ENCODE measurements at places on chromosomes 2 and 18. TPM values are rescaled to one million over a fixed set of nuclear protein-coding genes. Genes with fewer than 3 reads are reported as not detected.
A peak's percentile ranks its signal among the peaks of the same experiment; 100 is the strongest.

Gene ABCB11
- total RNA-seq, result 0.32 TPM

Gene SFTPB
- total RNA-seq, result 12,584 TPM

Gene CXCR4
- 55.1 TPM for total RNA-seq

Gene ATP6V1B1
- 2.2 TPM for total RNA-seq

DNA sequence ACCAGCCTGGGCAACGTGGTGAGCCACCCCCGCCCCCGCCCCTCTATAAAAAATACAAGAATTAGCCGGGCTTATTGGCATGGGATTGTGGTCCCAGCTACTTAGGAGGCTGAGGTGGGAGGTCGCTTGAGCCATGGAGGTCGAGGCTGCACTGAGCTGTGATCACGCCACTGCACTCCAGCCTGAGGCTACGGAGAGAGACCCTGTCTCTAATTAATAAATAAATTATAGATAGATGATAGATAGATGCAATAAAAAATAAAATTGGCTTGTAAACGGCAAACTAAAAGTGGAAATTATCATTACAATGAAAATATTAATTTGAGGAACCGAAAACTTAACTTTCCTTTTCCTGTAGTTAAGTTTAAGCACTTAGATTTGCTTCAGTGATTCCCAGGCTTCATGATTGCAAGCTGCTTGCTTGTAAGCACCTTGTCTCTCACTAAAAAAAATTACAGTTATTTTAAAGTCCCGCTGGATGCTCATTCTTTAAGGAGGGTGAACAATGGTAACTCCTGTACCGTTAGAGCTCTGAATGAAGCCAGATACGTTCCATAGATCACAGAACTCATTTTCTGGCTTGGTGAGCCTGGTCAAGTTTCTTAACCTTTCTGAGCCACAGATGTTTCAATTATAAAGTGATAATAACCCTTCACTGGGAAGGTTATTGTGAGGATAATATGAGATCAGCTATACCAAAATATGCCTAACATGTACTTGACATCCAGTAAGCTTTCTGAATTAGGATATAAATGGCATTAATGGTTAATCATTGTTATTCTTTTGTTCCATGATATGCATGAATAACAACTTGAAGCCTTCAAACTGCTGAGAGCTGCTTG is 9.3 kb upstream of the NARS1 start:
- no peak for DNase-seq

- DNase-seq, result no peak
These were observed 40.3 kb upstream of the HNMT start for GRCh38 chr2:137924019-137924418.

GRCh38 chr18:45166836-45167551 is 448.3 kb upstream of the SLC14A2 start:
- DNase-seq, result no peak

- DNase-seq, result peak; percentile 58
These were observed 12.4 kb downstream of the HS6ST1 start for GRCh38 chr2:128306081-128306930.

DNA sequence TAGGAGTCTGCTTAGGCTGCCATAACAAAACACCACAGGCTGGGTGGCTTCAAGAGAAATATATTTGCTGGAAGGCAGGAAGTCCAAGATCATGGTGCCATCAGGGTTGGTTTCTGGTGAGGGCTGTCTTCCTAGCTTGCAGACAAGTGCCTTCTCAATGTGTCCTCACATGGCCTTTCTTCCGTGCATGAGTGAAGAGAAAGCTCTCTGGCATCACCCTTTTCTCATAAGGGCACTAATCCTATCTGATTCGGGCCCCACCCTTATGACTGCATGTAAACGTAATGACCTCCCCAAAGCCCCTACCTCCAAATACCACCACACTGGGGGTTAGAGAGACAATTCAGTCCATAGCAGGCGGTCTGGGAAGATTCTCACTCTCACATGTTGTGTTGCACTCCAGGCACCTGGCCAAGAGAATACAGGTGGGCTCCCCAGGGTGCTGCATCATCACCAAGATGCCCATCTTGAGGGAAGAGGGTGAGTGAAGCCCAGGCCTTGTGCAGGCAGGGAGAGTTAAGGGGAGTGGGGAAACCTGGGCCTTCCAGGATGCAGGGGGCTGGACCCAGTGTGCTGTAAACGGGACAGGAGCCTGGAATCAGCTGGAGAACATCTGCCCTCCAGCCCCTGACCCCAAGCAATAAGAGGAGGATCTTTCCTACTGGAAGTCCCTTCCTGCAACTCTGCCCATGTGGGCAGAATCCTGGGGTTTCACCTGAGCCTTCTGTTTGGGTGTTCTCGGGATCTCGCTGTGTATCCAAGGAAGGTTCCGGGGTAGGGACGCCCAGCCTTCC is 10.2 kb downstream of the CATIP start:
- DNase-seq, result no peak

GRCh38 chr2:64214281-64215115 is 70.3 kb upstream of the PELI1 start:
- no peak for DNase-seq

Gene SPP2
- total RNA-seq, result not detected

GRCh38 chr18:62857263-62857976 is 142.1 kb downstream of the PHLPP1 start:
- no peak for DNase-seq

- DNase-seq, result no peak
These were observed 9.1 kb downstream of the CAB39 start for GRCh38 chr2:230721712-230722111.

- DNase-seq, result no peak
These were observed 75.8 kb downstream of the CLHC1 start for GRCh38 chr2:55156326-55156725.

- DNase-seq, result peak; percentile 35
These were observed 2.8 kb upstream of the GPR55 start for GRCh38 chr2:230927711-230928341.

GRCh38 chr2:170969030-170969429 is 40.0 kb downstream of the GORASP2 start:
- DNase-seq, result no peak

GRCh38 chr18:10320791-10321190 is 133.6 kb upstream of the APCDD1 start:
- no peak for DNase-seq

GRCh38 chr2:222241128-222241870 is 57.5 kb downstream of the PAX3 start:
- no peak for DNase-seq

DNA sequence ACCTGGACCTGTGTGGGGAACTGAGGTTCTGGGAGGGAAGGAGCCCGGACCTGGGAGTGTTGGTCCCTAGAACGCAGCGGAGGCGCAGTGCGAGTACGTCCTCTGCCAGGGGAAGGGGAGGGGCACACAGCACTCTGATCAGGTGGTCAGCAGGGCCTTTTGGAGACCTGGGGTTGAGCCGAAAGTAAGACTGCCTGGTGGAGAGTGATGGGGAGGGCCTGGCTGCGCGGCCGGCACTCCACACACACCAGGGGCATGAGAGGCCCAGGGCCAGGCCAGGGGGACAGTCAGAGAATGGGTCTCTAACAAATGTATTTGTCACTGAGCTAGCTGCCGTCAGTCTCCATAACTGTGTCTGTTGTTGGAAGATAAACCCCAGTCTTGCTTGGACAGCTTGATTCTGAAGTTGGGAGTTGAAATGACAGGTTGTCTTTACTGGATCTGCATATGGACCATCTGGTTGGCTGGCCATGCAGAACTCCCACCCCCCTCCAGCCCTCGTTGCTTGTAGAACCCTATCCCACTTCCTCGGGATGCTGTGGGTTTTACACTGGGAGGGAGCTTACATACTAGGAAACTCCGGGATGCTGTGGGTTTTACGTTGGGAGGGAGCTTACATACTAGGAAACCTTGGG is 75.4 kb upstream of the NFATC1 start:
- DNase-seq, result no peak

- DNase-seq, result no peak
These were observed 54.1 kb downstream of the ETAA1 start for GRCh38 chr2:67451086-67451832.

DNA sequence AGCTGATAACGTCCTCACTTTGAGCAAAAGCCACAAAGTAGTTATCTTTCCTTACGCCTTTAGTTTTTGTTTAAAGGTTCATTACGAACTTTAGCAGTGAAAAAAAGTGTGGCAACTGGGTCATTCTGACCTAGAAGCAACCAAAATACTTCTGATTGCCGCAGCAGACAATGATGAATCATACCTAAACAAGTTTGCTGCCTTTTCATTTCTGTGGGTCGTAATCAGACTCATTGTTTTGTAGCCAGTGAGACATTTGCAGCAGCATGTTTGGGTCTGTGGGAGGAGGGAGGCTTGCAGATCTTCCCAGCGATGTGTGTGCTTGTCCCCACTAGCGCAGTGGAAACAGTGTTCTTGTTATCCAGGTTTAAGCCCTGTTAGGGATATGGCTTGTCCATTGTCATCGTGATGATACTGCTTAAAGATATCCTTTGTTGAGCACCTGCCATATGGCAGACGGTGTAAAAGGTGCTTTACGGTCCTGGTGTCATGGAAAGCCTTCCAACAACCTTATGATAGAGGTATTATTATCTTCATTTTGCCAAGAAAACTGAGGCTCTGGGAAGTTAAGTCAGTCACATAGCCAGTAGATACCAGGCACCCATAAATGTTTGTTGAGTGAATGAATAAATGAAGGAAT is 1.3 kb upstream of the GREB1 start:
- no peak for DNase-seq

DNA sequence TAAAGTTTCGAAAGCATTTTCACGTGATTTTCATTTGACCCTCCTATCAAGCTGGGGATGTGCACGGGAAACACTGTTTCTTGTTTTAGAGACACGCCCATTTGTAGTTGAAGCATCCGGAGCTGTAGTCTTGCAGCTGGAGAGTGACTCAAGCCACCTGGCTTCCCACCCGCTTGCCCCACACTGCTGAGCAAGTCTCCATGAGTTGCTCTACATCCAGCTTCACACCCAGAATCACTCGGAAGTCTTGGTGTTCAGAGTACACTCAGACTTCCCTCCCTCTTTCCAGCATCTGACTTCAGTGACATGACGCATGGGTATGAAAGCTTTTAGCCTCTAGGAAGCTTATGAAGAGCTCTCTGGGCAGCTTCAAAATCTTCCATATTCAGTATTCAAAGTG is 262.4 kb downstream of the NBAS start:
- DNase-seq, result no peak

Gene IL1B
- 17.5 TPM for total RNA-seq

DNA sequence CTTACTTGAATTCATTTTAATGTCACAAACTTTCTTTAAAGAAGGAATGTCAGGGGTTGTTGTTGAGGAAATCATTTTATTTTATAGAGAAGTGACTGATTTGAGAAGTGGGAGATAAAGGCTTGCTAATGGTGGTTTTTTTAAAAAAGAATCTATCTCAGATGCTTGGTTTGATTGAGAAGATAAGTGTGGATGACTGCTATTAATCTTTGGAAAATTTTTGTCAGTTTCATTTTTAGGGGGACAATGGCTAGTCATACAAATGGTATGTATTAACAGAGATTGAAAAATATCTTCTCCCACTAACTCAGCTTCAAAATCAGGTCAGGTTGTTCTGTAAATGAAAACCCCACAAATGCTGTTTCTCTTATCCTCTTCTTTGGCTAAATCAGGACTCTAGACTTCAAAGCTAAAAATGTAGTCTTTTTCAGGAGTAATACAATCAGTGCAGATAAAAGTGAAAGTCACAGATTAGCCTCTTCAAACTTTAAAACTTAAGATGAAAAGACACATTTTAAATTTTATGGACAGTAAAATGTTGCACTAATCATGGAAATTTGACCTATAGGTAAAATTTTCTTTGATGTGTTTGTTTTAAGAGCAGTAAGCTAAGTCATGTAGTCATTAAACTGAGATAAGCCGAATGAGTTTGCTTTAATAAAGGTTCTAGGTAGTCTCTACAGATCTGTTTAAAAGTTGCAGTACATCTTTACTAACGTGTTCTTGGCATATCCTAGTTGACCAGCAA is 674.2 kb upstream of the VRK2 start:
- no peak for DNase-seq

GRCh38 chr2:232634206-232635150 is 1.1 kb downstream of the EFHD1 start:
- DNase-seq, result no peak

Gene PSMA8
- not detected for total RNA-seq

DNA sequence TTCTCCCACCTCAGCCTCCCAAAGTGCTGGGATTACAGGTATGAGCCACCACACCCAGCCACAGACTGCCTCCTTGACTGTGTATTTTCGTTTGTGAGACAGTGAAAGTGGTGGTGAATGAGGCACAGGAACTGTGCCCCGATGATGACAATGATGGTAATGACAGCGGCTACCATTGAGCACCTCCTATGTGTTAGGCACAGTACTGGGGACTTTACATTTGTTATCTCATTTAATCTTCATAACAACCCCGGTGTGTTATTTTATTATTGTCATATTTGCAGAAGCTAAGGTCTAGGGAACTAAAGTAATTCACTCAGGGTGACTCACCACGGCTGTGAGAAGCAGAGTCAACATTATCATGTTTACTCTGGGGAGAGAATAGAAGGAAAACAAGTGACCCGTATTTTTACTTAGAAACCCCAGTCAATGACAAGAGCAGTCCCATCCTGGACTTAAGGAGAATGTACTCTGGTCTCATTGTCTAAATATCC is 77.6 kb upstream of the ALPP start:
- DNase-seq, result no peak

DNA sequence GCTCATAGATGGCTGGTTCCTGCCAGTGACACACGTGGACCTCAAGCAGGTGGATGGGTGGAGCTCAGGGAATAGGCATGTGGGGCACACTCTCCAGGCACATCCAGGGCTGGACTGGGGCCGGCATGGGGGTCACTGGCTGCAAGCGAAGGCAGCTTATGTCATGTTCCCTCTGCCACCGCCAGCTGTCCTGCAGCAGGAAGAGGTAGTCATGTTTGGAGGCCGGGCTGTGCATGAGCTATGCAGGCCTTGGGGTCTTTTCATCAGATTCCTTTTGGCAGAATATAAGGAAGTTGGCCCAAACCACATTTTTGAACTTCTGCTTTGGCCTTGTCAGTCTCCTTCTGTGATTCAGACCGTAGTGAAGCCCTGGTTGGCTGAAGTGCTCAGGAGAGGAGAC is 61.5 kb downstream of the AGAP1 start:
- DNase-seq, result no peak

GRCh38 chr2:189641590-189641989 is 19.7 kb upstream of the ASNSD1 start:
- DNase-seq, result no peak

Gene SMPD4
- total RNA-seq, result 35.7 TPM

GRCh38 chr2:206424134-206424533 is 19.2 kb upstream of the ADAM23 start:
- no peak for DNase-seq

- no peak for DNase-seq
These were observed 223.7 kb downstream of the SLC4A3 start for GRCh38 chr2:219851169-219851568.

DNA sequence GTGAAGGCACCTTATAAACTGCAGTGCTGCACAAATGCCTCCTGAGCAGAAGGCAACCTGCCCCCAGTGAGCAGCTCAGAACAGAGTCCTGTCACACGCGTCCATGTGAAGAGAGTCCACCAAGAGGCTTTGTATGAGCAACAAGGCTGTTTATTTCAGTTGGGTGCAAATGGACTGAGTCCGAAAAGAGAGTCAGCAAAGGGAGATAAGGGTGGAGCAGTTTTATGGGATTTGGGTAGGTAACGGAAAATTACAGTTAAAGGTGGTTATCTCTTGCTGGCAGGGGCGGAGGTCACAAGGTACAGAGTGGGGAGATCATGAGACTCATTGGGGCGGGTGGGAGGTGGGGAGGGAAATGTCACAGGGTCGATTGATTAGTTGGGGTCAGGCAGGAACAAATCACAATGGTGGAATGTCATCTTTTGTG is 53.4 kb upstream of the RALBP1 start:
- DNase-seq, result no peak

GRCh38 chr2:217301142-217301925 is 441.5 kb upstream of the TNP1 start:
- DNase-seq, result no peak
